ENCODE measurements at places on chromosomes 3 and 15.

DNA sequence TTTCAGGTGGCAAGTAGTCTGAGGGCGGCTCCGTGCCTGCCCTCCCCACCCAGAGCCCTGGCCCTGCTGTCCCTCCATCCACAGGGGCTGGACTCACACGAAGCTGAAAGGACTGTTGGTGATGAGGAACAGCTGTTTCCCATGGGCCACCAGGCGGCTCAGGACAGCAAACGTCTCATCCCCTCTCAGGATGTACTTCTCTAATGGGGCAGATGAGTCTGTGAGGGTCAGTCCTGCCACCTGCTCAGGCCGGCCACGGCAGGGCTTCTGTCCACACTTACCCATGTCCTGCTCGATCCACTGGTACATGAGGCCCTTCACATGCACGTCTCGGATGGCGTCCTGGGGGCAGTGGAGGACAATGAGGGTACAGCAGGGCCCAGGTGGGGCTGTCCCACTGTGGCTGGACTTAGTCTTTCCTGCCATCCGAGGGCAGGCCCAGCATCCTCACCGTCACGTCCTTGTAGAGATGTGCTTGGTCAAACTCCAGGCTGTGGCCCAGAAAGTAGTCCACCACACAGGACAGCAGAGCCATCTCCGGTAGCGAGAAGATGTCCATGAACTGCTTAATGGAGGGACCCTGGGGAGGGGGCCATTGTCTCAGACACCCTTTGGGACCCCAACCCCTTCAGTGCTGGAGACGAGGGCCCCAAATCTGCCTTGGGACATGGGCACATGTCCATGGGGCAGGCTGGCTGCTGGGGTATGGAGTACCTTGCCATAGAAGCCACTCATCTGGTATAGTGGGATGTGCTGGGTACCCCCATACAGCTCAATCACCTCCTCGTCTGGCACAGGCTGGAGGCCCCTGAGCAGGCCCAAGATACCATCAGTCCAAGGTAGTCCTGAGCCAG is 5.7 kb downstream of the NT5DC2 start:
- no peak for DNase-seq

DNA sequence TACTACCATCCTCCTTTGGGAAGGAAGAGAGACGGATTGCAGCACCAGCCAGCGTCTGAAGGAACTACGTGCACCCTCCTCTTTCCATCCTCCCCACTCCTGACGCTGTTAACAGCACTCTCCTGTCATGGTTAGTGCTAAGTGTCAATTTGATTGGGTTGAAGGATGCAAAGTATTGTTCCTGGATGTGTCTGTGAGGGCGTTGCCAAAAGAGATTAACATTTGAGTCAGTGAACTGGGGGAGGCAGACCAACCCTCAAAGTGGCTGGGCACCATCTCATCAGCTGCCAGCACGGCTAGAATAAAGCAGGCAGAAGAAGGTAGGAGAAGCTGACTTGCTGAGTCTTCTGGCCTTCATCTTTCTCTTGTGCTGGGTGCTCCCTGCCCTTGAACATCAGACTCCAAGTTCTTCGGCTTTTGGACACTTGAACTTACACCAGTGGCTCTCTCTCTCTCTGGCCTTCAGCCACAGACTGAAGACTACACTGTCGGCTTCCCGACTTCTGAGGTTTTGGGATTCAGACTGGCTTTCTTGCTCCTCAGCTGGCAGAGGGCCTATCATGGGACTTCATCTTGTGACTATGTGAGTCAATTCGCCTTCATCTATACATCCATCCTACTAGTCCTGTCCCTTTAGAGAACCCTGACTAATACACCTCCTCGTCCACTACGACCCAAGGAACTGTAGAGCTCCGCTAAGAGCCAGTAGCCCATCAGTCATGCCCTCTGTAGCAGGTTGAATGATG is 128.2 kb upstream of the HES1 start:
- no peak for DNase-seq

- no peak for DNase-seq
These were observed 192.3 kb downstream of the STAG1 start for GRCh38 chr3:136559896-136560295.

- DNase-seq = no peak
These were observed 75.9 kb upstream of the RNU6-1 start for GRCh38 chr15:67915461-67916374.

DNA sequence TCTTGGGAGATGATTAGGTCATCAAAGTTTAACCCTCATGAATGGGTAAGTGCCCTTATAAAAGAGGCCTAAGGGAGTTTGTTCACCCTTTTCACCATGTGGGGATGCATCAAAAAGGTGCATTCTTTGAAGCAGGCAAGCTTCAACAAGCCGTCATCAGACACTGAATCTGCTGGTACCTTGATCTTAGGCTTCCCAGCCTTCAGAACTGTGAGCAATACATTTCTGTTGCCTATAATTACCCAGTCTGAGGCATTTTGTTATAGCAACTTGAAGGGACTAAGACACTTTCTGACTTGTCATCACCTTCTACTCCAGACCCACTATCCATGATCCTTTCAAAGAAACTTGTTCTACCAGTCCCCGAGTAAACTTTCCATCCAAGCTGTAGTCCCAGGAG is 44.6 kb upstream of the LRRC58 start:
- no peak for DNase-seq

DNA sequence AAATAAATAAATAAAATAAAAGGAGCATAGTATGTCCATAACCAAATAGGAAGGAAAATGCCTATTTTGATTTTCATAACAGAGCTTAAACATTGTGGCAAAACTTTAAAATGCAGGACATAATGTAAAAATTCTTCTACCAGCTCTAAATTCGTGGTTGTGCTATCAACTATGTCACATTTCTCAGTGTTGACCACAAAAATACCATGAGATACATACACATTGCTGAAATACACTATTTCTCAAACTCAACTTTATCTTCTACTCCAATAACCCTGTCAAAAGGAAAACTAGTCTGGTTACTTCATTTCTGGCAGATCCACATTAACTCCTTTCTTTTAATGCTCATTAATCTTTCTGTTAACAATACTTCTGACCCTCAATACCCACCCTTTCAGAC is 523.2 kb downstream of the FHIT start:
- DNase-seq = no peak

GRCh38 chr3:13217736-13218540 is 144.7 kb upstream of the IQSEC1 start:
- DNase-seq = no peak

DNA sequence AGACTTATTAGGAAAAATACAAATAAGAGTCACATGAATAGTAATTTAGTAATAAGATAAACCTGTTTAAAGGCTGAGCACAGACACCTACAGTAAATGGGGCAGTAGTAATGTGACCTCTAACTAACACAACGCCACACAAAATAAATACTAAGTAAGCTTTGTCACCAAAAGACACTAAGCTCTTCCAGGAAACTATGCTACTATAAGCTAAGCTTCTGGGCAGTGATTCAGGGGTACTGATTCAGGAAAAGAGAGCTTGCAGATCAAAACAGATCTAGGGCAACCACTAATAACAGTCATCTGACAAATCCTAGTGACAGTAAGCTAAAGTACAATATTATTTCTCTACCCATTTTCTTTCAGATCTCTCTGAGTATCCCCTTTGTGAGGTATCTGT is 68.8 kb downstream of the PLOD2 start:
- DNase-seq = no peak

GRCh38 chr15:36882487-36883131 is 217.7 kb downstream of the MEIS2 start:
- DNase-seq = no peak

GRCh38 chr3:195753581-195753980 is 32.8 kb downstream of the MUC20 start:
- no peak for DNase-seq

DNA sequence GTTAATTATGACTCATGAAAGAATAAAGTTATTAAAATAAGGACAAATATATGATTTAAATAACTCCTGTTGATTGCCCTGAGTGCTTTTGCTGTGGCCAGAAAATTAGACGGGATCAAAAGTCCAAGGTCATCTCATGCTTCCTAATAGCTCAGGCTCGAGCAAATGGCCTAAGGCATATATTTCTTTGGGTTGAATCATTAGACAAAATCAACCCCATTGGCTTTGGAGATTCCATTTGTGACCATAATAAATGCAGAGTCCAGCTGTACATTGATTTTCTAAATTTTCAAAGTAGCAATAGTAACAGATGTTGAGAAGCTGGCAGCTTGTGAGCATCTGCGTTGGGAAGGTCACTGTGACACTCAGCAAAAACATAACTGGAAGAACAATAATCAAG is 464.5 kb upstream of the TGFBR2 start:
- no peak for DNase-seq

DNA sequence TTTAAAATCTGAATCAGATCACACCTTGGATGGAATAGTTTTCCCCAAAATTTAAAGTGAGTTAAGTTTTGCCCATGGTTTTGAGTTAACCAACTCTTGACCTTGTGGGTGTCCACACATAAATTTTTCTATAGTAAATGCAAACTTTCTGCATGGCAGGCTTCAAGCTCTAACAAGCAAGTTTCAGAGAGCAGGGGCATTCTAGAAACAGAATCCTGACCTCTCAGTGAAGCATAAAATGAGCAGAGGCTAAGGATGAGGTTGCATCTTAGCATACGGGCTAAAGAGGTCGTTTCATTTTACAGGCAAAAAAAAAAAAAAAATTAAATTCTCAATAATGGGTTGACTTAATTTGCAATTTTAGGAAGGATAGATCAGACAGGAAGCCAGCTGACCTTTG is 32.1 kb downstream of the CDC25A start:
- DNase-seq = no peak

GRCh38 chr15:56866803-56867202 is 51.6 kb upstream of the TCF12 start:
- DNase-seq = no peak

DNA sequence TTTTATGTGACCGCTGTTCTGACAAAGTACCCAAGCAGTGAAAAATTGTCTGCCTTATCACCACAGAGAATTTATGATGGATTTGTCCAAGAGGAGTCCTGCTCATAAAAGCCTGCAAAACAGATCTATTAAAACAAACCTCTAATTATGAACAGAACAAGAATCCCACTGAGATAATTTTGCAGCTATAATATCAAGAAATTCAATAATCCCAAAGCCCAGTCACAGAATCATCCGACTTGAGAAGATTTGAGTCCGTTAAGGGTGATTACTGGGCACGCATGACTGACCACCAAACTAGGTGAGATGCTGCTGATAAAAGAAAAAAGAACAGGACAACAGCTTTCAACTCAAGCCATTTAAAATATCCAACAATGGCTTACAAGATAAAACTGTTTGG is 231.0 kb upstream of the WNT5A start:
- DNase-seq = no peak

DNA sequence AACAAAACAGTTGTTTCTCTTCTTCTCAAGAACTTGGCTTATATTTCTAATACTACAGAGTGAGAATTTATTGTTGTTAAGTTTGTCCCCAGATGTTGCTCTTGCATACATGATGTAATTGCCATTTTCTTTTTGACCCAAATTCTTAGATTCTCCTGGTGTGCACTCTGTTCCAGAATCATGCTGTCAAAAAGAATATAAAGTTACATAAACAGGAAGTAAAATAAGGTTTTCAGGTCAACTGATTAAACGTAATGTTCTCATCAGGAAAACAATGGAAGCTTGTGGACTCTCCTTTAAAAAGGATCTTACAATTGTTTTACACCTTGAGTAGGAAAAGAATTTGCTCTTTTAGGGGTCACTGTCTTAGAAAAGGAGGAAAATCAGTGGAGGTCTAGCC is 121.8 kb downstream of the ADAM10 start:
- DNase-seq = no peak

DNA sequence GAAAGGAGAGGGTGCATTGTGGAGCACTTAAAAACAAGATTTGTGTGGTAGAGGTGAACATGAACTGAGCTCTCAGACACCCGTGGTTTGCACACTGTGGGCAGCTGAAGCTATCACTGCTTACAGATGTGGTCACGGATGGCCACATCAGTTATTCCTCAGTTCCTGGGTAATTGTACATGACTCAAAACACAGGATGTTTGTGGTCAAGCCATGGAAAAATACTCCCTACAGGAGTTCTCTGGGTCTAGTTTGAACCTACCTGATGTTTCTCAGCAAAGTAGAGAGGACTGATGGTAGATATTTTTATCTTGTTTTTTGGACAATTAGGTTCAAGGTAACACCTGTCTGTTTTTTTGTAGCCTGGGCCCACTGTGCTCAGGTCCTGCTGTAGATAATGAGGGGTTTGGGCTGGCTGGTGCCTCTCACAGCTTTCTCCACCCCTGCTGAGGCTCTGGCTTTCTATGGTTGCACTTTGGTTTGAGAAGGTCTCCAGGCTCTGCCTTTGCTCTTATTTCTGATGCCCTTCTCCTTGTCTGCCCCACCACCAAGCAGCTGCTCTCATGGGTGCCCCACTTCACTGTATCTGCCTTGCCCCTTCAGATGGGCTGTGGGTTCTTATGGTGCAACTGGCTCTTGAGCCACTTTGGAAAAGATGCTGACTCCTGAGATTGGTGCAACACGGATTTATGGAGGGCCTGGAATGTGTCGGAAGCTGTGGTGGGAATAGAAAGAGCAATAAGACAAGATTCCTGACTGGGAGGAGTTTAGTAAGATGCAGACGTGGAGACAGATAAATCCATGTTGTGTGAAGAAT is 40.1 kb downstream of the CDCP1 start:
- peak; percentile 30 for DNase-seq

DNA sequence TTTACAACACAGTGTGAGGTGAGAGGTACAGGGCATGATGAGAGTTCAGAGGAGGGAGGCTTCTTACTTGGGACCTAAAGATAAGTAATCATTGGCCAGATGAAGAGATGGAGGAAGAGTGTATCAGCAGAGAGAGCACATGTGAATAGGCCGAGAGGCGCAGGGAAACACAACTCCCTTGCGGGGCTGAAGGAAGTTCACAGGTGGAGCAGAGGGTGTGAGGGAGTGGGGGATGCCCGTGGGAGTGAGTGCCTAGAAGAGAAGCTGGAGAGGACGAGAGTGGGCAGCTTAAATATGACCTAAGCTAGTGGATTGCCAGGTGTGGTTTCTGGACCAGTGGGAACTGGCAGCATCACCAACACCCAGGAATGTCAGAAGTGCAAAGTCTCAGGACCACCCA is 98.2 kb upstream of the TBC1D5 start:
- no peak for DNase-seq

- DNase-seq = no peak
These were observed 87.8 kb upstream of the PSMD6 start for GRCh38 chr3:64111083-64111482.

Data from activated T-cell treated with anti-CD3 and anti-CD28 coated beads for 1 hour (primary cell).